Hypothalamus (tissue), 51 donors: ENCODE measurements at places on chromosomes 5 and 9.

DNA sequence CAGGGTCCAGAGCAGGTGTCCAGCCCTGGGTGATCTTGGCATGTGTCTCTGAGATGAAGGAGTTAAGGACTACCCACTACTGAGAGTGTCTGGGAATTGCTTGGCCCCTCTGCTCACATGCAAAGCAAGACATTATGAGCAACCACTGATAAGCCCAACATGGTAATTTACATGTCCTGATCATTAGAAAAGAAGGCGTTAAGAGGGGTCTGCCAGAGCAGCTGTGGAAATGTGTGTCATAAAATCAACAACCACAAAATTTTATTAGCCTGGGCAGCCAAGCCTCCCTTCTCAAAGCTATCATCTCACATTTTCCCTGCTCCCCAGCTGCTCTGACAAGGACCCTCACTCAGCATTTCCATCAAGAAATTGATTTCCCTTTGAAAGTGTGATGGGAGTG lies 351.0 kb downstream of the SPOCK1 start:
- DNase-seq, result no peak

- no peak for DNase-seq
Measured at GRCh38 chr5:72379936-72380335, 59.8 kb downstream of the PTCD2 start.

DNA sequence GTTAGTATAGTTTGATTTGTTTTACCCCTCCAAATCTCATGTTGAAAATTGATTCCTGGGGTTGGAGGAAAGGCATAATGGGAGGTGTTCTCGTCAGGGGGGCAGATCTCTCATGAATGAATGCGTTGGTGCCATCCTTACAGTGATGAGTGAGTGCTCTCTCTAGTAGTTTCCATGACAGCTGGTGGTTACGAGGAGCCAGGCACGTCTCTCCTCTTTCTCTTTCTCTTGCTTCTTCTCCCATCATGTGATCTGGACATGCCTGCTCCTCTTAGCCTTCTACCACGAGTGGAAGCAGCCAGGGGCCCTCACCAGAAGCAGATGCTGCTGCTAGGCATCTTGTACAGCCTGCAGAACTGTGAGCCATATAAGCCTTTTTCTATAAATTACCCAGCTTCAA lies 454.1 kb downstream of the EFNA5 start:
- DNase-seq, result no peak

DNA sequence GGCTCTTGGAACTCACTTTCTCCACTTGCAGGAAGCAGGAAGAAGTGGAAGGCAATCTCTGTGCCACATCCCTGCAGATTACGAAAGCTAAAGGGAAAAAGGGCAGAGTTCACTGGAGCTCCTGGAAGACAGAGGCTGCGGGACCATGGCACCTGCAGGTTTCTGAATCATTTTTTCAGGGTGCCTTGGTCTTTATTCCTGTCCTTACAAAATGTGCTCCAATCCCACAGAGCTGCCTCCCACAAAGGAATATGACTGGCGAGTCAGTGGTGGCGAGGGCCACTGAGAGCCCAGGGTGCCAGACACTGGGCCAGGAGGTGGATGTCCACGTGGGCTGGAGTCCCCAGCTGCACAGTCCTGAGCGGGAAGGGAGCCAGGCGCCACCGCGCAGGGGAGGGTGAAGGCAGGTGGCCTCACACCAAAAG lies 183.0 kb downstream of the FANCC start:
- DNase-seq, result no peak

GRCh38 chr5:157113002-157113401 lies 4.2 kb upstream of the HAVCR2 start:
- no peak for DNase-seq

DNA sequence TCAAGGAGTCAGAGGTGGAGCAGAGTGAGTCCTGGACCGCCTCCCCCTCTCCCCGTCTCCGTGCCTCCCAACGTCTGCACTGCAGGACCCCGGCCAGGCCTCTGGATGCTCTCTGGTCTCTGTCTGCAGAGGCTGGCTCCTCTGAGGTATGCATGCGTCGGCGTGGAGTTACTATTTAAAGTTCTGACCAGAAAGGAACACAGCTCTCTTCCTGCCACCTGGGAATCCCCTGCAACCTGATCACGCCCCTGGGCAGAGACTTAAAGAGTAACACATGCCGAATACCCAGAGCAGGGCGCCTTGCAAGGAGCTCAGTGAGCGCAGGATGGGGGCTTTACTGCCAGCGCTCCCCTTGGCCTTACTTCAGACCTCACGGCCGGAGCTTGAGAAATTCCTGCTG lies 16.0 kb downstream of the ANXA6 start:
- no peak for DNase-seq

DNA sequence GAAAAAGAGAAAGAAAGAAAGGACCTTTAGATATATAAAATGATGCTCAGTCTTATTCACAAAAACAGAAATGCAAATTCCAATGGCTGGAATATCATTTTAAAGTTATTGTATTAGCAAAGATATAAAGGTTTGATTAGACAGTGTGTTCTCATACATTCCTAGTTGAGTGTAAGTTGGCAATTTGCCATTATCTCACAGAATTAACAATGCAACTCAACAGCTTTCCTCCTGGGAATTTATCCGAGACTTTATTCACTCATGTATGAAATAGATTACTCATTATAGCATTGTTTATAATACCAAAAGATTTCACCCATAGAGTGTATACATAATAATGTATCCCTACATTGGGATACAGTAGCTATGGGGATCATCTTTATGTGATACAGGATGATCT lies 27.1 kb upstream of the MLLT3 start:
- DNase-seq, result no peak

- no peak for DNase-seq
Measured at GRCh38 chr9:470552-471194, 256.0 kb downstream of the DOCK8 start.

GRCh38 chr9:4510546-4511322 lies 20.5 kb downstream of the SLC1A1 start:
- no peak for DNase-seq

- DNase-seq, result no peak
Measured at GRCh38 chr9:26341545-26341944, 551.1 kb downstream of the CAAP1 start.

GRCh38 chr9:93143830-93144530 lies 9.9 kb upstream of the NINJ1 start:
- peak; percentile 76 for DNase-seq

- DNase-seq, result no peak
Measured at GRCh38 chr5:1008451-1009358, at the start of gene NKD2. TSS of gene NKD2 (plus strand) at chr5:1008802. CDS start at chr5:1009058, 256 bp downstream.

- no peak for DNase-seq
Measured at GRCh38 chr5:35269006-35269405, 38.7 kb upstream of the PRLR start.

GRCh38 chr5:81145329-81145935 lies 87.7 kb upstream of the CKMT2 start:
- DNase-seq, result no peak

- DNase-seq, result no peak
Measured at GRCh38 chr5:90845723-90846554, 287.3 kb downstream of the ADGRV1 start.

DNA sequence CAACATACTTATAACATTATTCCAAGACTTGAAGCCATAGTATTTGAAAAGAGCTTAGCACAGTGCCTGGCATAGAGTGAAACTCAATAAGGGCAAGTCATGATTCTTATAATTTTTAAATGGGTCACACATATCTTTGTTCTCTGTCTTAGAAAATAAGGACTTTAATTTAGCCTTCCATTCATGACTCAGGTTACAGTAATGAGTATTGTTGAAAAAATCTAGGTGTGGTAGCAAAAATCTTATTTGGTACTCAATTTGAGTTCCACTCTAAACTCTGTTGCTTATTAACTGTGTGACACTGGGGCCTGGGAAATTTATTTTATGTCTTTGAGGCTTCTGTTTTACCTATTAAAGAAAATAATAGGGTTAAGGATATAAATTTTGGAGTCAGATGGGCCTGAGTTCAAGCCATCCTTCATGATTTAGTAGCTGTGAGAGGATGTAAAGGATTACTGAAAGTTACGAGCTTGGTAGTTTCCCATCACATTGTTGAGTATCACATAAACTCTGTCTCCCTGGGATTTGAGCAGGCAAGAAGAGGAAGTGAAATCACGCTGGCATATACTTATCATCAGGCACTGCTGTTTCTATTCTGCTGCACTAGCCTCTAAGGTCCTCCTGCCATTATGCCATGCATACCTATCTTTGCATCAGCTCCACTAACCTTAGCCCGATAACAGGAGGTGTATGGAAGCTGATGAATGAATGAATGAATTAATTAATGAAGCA lies 1.5 kb downstream of the SPINK9 start:
- no peak for DNase-seq

GRCh38 chr9:33645706-33646105 lies 121.7 kb downstream of the ANKRD18B start:
- no peak for DNase-seq

DNA sequence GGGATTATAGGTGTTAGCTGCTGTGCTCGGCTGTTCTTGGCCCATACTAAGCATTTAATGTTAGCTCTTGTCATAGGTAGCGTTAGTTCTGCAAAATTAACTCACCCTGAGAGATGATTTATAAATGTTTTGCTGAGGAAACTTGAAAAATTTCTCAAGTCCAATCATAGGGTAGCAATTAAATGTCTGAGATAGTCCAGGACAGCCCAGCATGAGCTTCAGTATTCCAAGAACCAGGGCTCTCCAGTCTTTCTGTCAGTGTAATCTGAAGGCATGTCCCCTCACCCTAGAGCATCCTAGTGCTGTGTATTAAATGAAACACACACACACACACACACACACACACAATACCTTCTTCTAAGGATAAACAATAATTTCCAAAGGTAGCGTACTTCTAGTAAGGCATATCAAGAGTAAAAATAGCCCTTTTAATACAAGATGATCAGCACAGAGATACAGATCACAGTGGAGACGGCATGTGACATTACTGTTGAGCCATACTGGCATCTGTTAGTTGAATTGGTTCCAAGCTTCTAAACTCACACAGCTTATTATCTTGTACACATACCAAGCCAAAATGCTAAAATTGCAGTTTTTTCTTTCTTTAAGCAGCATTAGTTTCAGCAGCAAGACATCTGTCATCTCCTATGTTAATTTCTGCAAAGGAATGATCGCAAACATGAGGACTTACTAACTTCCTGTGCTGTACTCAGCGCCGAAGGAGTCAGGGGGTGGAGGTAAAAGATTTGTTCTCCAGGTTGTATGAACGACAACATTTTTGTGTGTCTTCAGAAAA lies 46.3 kb upstream of the JMY start:
- DNase-seq, result no peak

DNA sequence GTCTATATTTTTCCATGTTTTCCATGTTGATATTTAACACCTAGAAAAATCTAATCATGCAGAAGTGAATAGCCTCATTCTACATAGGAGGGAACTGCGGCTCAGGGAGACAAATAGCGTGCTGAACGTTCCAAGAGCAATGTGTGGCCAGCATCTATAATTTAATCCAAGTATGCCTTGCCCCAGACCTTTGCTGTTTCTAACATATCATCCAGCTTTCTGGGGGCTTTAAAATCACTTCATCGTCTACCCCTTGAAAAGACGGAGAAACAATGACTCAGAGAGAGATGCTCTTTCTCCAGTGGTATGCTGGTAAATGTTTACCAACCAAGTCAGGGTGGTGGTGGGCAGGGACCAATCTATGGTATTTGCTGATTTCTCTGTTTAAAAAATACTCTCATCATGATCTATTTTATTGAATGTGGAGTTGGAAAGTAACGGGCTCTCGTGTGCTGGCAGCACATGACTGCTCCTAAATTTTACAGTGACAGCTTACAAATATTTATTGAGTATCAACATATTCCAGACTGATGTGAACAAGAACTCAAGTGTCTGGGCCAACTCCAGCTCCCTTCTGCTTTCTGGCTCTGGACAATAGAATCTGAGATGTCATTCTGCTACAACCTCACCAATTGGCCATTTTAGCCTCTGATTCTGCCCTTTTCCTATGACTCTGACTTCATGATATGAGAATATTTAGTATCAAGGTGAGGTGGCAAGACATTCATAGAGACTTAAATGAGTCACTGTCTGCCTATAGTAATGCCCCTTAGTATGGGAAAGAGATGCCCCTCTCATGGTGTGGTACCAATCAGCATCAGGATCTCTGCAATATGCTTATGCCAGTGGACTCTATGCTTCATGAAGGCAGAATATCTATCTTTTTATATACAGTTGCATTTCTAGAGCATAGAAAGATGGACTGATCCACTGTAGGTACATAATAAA lies 407.4 kb upstream of the TNC start:
- no peak for DNase-seq

GRCh38 chr9:124348363-124348762 lies 66.9 kb downstream of the PSMB7 start:
- DNase-seq, result no peak

DNA sequence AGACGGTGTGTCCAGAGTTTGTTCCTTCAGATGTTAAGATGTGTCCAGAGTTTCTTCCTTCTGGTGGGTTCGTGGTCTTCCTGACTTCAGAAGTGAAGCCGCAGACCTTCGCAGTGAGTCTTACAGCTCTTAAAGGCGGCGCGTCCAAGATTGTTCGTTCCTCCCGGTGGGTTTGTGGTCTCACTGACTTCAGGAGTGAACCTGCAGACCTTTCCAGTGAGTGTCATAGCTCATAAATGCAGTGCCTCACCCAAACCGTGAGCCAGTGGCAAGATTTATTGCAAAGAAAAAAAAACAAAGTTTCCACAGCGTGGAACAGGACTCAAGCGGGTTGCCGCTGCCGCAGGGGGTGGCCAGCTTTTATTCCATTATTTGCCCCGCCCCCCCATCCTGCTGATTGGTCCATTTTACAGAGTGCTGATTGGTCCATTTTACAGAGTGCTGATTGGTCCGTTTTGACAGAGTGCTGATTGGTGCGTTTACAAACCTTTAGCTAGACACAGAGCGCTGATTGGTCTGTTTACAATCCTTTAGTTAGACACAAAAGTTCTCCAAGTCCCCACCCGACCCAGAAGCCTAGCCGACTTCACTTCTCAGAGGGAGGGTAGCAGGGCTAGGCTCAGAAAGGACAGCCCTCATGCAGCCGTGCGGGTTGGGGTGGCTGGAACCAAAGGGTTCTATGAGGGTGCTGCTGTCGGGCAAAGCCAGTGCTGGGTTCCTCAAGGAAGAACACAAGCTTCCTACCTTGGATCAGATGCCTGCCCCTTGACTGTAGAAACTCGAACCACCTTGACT lies 9.1 kb upstream of the RNF130 start:
- no peak for DNase-seq

DNA sequence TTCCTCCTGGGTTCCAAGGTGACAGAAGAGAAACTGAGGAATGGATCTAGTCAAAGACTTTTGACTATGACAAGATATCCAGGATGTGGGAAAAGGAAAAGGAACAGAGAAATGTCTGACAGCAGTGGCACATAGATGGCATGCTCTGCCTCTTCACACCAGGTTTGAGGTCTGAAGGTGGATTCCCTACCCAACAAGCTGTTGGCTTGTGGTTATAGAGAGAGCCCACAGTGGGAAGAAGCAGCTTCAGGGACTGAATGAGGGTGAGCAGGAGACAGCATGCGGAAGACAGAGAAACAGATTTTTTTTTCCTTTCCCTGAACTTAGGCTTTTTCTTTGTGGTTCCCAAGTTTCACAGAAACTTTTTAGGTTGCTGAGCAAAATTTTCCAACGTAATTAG lies 20.6 kb downstream of the IFNW1 start:
- no peak for DNase-seq

DNA sequence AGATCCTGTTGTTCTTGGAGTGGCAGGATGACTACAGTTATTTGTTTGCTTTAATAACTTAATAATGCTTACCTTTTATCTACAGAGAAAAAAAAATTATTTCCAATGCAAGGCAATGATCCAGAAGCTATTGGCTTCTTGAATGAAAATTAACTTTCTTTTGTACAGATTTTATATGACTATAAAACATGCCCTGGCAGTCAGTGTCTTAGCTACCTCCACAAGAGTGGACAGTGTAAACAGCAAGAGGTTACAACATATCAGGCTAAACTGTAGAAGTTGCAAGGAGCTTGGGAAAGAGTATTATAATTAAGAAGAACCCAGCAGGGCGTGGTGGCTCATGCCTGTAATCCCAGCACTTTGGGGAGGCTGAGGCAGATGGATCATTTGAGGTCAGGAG lies 49.1 kb downstream of the BNC2 start:
- no peak for DNase-seq
